ENCODE measurements at places on chromosomes 3 and 15. TPM values are rescaled to one million over a fixed set of nuclear protein-coding genes. Genes with fewer than 3 reads are reported as not detected.

Gene NPHP3
- 73.1 TPM for total RNA-seq

Gene LMAN1L
- total RNA-seq = not detected

Gene CCRL2
- total RNA-seq = not detected

Gene DNASE1L3
- total RNA-seq = not detected

Gene TIMP4
- 0.15 TPM for total RNA-seq

Gene CADM2
- 6.8 TPM for total RNA-seq

Gene DVL3
- 59.2 TPM for total RNA-seq

Gene SAMMSON
- not detected for total RNA-seq

Gene CD276
- 62.2 TPM for total RNA-seq

Gene ERC2
- 24.8 TPM for total RNA-seq

Gene LPCAT4
- 35.1 TPM for total RNA-seq

Gene SLC38A3
- 0.77 TPM for total RNA-seq

Gene ROBO2
- 12.3 TPM for total RNA-seq

DNA sequence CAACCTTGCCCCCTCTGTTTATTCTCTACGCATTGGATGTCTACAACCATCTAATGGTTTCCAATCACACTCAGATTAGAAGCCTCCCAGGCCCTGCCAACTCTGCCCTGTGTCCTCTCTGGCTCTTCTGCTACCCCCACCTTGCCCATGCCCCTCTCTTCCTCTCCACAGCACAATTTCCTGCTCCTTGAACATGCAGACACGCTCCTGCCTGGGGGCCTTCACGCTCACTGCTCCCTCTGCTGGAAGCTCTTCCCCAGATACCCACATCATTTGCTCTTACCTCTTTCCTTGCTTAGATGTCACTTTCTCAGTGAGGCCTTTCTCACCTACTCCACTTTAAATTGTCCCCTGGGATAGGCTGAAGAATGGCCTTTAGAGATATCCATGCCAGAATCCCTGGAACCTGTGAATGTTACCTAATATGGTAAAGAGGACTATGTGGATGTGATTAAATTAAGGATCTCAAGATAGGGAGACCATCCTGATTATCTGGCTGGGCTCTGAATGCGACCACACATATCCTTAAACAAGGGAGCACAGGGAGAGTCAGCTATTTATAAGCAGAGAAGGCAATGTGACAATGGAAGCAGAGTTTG is 9.9 kb downstream of the KY start:
- no peak overlapping the region for H3K4me3 ChIP-seq
- DNase-seq = peak; percentile 59
- peaks cover 17% of the 10 kb centered on the region for H3K4me1 ChIP-seq
- no peak overlapping the region for H3K27ac ChIP-seq
- H3K27me3 ChIP-seq = peaks cover 4% of the 10 kb centered on the region

DNA sequence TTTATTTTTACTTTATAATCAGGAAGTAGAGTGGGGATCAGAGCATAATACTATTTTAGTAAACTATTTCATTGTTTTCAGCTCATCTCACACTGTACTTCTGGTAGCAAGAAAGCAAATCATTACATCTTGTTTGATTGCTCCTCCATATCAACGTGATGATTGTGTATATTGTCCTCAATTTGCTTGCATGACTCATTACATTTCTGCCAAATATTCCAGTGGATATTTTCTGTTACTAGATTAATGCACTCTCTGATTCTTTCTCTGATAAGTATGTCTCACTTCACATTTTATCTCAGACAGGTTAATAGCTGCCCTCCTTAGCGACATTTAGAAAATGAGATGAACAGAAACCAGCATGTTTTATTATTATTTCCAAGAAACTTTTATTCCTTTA is 1145.3 kb downstream of the OTOL1 start:
- H3K4me1 ChIP-seq = no peaks in the 10 kb centered on the region
- H3K27me3 ChIP-seq = no peaks in the 10 kb centered on the region
- no peak overlapping the region for H3K4me3 ChIP-seq
- no peak overlapping the region for H3K27ac ChIP-seq
- no peaks in the 10 kb centered on the region for H3K36me3 ChIP-seq

DNA sequence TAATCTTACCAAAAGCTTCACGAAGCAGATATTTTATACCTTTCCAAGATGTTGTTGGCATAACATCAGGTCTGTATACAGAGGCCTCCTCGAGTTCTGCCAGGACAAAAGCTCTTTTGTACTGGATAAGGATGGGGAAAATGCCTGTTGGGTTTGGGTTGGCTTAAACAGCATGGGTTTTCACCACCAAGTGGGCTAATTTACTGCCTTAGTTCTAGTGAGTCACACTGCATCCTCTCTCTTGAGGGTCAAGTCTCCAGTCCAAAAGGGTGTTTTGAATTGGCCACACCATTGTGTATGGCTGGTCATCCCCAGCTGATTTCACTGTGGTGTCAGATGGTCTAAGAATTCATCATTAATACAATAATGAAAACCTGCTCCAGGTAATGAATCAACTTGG is 26.1 kb upstream of the BHLHE40 start:
- H3K27me3 ChIP-seq = no peaks in the 10 kb centered on the region
- no peak overlapping the region for H3K27ac ChIP-seq
- no peak for DNase-seq
- no peak overlapping the region for H3K4me3 ChIP-seq
- peaks cover 5% of the 10 kb centered on the region for H3K4me1 ChIP-seq

GRCh38 chr3:52546111-52546901 is 9.9 kb downstream of the UQCC5 start:
- peaks cover 13% of the 10 kb centered on the region for H3K36me3 ChIP-seq
- peak overlapping the region; percentile 55 for H3K27ac ChIP-seq
- H3K27me3 ChIP-seq = no peaks in the 10 kb centered on the region
- DNase-seq = no peak
- no peaks in the 10 kb centered on the region for H3K4me1 ChIP-seq
- no peak overlapping the region for H3K4me3 ChIP-seq

GRCh38 chr15:80551348-80551747 is 143.8 kb upstream of the ABHD17C start:
- no peaks in the 10 kb centered on the region for H3K4me1 ChIP-seq
- H3K36me3 ChIP-seq = no peaks in the 10 kb centered on the region
- no peak overlapping the region for H3K4me3 ChIP-seq
- no peak overlapping the region for H3K27ac ChIP-seq
- H3K27me3 ChIP-seq = no peaks in the 10 kb centered on the region

DNA sequence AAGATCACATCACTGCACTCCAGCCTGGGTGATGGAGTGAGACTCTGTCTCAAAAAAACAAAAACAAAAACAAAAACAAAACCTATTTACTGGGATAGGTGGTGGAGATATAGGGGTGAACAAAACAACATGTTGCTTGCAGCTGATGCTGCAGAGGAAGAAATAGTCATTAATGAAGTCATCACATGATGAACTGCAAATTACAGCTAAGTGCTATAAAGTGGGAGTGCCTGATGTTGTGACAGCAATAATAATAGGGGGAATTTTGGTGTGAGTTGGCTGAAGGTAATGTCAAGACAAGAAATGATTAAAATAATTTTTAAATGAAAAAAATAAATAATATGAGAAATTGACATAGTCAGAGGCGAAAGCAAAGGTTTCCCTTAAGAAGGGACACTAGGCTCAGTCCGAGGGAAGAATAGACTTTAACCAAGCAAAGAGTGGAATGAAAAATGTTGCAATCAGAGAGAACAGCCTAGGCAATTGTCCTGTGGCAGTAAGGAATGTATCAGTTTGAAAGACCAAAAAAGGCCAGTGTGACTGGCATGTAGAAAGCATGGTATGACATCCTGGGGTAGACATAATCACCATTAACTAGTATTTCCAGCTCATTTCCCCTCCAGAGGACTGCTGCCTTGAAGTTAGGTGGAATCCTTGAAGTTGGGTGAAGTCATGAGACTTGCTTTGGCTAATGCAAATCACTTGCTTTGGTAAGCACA is 14.7 kb upstream of the PIK3CB start:
- H3K36me3 ChIP-seq = no peaks in the 10 kb centered on the region
- no peak overlapping the region for H3K27ac ChIP-seq
- H3K4me1 ChIP-seq = peaks cover 20% of the 10 kb centered on the region
- H3K27me3 ChIP-seq = no peaks in the 10 kb centered on the region
- peak; percentile 11 for DNase-seq
- no peak overlapping the region for H3K4me3 ChIP-seq

- no peaks in the 10 kb centered on the region for H3K27me3 ChIP-seq
- DNase-seq = no peak
- H3K4me1 ChIP-seq = no peaks in the 10 kb centered on the region
Observed at GRCh38 chr3:69628951-69629350, 110.3 kb upstream of the MITF start.

DNA sequence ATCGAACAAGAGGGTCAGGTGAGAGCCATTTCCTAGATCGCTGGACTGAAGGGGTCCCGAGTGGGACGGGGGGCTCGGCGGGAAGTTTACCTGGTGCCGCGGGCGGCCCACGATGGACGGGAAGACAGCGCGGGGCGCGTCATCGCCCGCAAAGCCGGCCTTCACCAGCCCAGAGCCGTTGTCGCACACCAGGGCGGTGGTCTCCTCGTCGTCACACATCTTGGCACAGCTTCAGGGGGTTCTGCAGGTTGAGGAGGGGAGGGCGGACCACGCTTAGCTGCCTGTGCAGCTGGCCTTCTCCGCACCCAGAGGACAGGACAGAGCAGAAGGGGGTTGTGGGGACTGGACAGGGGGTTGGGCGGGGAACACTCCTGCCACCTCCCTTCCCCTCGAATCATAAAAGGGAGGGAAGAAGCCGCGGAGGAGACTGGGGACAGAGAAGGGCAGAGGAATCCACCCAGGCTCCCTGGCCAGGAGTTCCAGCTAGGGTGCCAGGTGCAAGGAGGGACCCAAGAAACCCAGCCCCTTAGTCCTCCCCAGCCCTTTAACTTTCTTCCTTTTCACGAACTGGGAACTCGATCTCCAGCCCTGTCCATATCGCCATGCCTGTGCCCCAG is 651 bp downstream of the ACTC1 start:
- H3K36me3 ChIP-seq = no peaks in the 10 kb centered on the region
- no peak overlapping the region for H3K27ac ChIP-seq
- H3K4me1 ChIP-seq = peaks cover 16% of the 10 kb centered on the region
- H3K4me3 ChIP-seq = peak overlapping the region; percentile 40

DNA sequence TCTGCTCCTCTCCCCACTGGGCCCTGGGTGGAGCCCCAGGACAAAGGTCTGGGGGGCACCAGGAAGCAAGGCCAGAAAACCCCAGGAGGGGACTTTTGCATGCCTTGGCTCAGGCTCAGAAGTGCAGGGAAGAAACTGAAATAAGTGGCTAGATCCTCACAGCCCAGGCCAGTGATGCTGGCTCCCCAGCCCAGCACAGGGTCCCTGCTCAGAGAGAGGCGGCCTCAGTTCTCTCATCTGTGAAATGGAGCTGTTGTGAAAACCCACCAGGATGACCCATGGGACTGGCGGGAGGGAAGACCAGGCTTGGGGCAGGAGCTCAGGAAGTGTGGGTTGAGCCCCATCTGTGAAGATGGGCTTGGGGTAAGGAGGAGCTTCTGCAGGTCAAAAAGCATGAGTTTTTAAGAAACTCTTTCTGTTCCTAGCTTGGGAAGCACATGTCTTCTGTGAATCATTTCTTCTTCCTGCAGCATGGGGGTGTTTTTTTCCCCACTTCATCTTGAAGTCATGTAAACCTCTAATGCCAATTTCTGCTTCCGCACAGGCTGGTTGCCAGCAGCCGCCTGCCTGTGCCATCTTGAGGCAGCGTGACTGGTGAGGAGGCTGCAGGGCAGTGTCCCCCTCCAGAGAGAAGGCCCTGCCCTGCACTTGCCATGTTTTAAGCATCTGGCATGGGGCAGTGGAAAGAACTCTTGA is 118.6 kb downstream of the SMAD6 start:
- no peak overlapping the region for H3K27ac ChIP-seq
- H3K4me1 ChIP-seq = peaks cover under 1% of the 10 kb centered on the region
- H3K4me3 ChIP-seq = no peak overlapping the region
- no peaks in the 10 kb centered on the region for H3K36me3 ChIP-seq
- DNase-seq = no peak

GRCh38 chr3:11807686-11808085 is 39.0 kb downstream of the TAMM41 start:
- H3K4me1 ChIP-seq = no peaks in the 10 kb centered on the region
- H3K27me3 ChIP-seq = no peaks in the 10 kb centered on the region
- H3K27ac ChIP-seq = no peak overlapping the region
- DNase-seq = no peak
- H3K36me3 ChIP-seq = no peaks in the 10 kb centered on the region

GRCh38 chr3:115512565-115513415 is 110.5 kb upstream of the GAP43 start:
- DNase-seq = peak; percentile 91
- peak overlapping the region; percentile 80 for H3K27ac ChIP-seq
- no peaks in the 10 kb centered on the region for H3K36me3 ChIP-seq
- no peaks in the 10 kb centered on the region for H3K27me3 ChIP-seq
- peaks cover 25% of the 10 kb centered on the region for H3K4me1 ChIP-seq

DNA sequence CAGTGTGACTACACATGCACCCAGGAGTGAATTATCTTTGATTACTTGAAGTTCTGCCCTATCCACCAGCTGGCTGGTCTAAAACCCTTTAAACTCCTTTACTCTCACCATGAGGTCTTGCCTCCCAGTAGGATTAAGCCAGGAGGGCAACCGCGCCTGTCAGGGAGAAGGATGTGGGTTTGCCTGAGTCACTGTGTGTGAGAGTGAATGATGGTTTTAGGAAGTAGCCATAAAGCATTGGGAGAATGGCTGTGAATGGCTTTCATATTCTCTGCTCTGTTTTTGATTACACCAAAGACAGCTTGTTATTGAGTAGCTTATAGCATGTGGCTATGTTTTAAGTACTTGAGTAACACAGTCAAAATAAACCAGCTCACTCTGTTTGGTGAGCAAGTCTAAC is 637.7 kb upstream of the TBL1XR1 start:
- no peak overlapping the region for H3K4me3 ChIP-seq
- H3K4me1 ChIP-seq = peaks cover 12% of the 10 kb centered on the region
- DNase-seq = no peak
- H3K27ac ChIP-seq = no peak overlapping the region
- no peaks in the 10 kb centered on the region for H3K27me3 ChIP-seq

GRCh38 chr3:175484666-175485065 is 625.5 kb downstream of the NAALADL2 start:
- no peak overlapping the region for H3K4me3 ChIP-seq
- no peaks in the 10 kb centered on the region for H3K4me1 ChIP-seq
- no peaks in the 10 kb centered on the region for H3K27me3 ChIP-seq
- no peak for DNase-seq
- H3K27ac ChIP-seq = no peak overlapping the region

- H3K27me3 ChIP-seq = no peaks in the 10 kb centered on the region
- H3K4me1 ChIP-seq = peaks cover 29% of the 10 kb centered on the region
- no peak overlapping the region for H3K27ac ChIP-seq
- peak; percentile 53 for DNase-seq
- H3K36me3 ChIP-seq = no peaks in the 10 kb centered on the region
Observed at GRCh38 chr3:58034738-58035523, 26.7 kb downstream of the FLNB start.

All from neural progenitor cell (in vitro differentiated cells).